HepG2 (cell line): ENCODE measurements at places on chromosomes 7 and 10. TPM values are rescaled to one million over a fixed set of nuclear protein-coding genes. Genes with fewer than 3 reads are reported as not detected.

DNA sequence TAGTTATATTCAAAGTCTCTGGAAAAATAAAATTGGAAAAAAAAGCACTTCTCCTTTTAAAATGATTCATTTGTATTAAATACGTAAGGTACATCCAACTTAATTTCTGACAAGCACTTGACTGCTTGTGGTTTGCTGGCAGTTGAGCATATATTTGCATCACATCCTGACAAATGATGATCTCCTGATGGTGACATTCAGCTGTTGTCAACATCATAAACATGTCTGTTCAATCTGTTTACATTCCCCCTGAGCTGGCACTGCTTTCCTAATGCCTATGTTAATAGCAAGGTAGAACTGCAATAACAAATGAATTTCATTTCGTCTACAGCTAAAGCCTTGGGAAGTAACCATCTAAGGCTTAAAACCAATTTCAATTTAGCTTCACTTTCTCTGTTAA lies 24.4 kb downstream of the TSPAN12 start:
- no peaks in the 10 kb centered on the region for H3K27me3 ChIP-seq
- H3K4me3 ChIP-seq: no peak overlapping the region
- H3K27ac ChIP-seq: no peak overlapping the region
- no peaks in the 10 kb centered on the region for H3K4me1 ChIP-seq
- DNase-seq: no peak
- H3K36me3 ChIP-seq: no peaks in the 10 kb centered on the region

GRCh38 chr7:147182874-147183273 lies 1066.3 kb downstream of the CNTNAP2 start:
- DNase-seq: no peak
- H3K4me3 ChIP-seq: no peak overlapping the region
- H3K27me3 ChIP-seq: no peaks in the 10 kb centered on the region
- no peak overlapping the region for H3K27ac ChIP-seq
- no peaks in the 10 kb centered on the region for H3K36me3 ChIP-seq

- peaks cover 15% of the 10 kb centered on the region for H3K4me1 ChIP-seq
- no peak overlapping the region for H3K27ac ChIP-seq
- 0 out of 2 replicates have a peak, but pooled peaks cover 2% of the 10 kb centered on the region for H3K36me3 ChIP-seq
These were observed 289.5 kb upstream of the MKLN1 start for GRCh38 chr7:131038153-131038552.

DNA sequence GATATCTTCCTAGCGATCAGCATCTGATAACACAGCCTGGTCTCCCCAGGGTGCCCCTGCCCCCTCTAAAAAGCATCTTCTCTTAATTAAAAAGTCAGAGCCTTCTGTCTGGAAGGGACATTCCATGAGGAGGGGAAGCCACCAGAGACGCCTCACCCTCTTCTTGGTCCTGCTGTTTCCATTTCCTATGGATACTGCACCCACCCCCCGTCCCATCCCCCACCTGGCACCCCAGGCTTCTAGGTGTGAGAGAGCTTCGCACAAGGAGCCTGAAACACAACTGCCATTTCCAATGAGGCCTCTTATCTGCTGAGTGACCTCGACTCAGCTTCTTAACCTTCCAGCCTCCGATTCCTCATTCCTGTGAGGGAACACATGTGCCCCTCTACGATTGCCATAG lies 51.4 kb downstream of the COL13A1 start:
- no peak overlapping the region for H3K4me3 ChIP-seq
- no peak for DNase-seq
- peaks cover 9% of the 10 kb centered on the region; the same call in 2 of the 3 replicates for H3K27me3 ChIP-seq
- H3K27ac ChIP-seq: no peak overlapping the region
- H3K4me1 ChIP-seq: peaks cover 12% of the 10 kb centered on the region
- no peaks in the 10 kb centered on the region for H3K36me3 ChIP-seq

DNA sequence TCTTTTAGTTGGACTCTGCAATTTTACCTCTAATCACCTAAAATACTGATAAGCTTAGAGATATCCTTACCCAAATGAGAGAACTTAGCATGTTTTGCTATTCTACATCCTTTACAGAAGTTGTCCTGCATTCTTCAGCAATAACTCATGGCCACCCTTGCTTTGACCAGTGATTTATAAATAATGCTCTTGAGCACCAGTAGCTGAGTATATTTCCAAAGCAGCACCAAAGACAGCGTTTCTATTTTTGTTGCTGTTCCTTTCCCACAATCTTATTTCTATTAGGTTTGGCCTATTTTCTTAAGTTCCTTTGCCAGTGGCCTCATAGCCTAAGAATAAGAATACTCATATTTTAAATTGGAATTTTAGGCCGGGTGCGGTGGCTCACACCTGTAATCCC lies 15.0 kb downstream of the ARPC1A start:
- H3K27me3 ChIP-seq: no peaks in the 10 kb centered on the region
- H3K4me3 ChIP-seq: no peak overlapping the region
- H3K4me1 ChIP-seq: no peaks in the 10 kb centered on the region
- no peak overlapping the region for H3K27ac ChIP-seq

DNA sequence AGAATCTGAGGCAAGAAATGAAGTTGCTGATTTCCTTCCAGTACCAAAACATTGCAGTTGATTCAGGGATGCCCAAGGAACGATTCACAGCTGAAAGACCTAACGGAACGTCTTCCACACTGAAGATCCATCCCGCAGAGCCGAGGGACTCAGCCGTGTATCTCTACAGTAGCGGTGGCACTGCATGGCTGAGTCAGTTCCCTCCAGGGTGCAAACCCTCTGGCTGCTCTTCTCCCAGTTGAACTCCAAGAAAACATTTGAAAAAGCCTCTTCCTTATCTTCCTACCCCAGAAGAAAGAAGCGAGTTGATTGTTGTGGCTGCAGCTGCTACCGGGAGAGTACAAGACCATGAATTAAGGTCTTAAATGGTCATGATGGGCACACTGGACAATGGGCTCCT lies 147.1 kb upstream of the PRSS1 start:
- no peaks in the 10 kb centered on the region for H3K4me1 ChIP-seq
- H3K36me3 ChIP-seq: no peaks in the 10 kb centered on the region
- no peak overlapping the region for H3K27ac ChIP-seq
- no peaks in the 10 kb centered on the region; the same call in 2 of the 3 replicates for H3K27me3 ChIP-seq
- no peak for DNase-seq

- no peak overlapping the region for H3K27ac ChIP-seq
- H3K27me3 ChIP-seq: no peaks in the 10 kb centered on the region
- no peak for DNase-seq
- no peaks in the 10 kb centered on the region for H3K4me1 ChIP-seq
- H3K36me3 ChIP-seq: no peaks in the 10 kb centered on the region
These were observed 212.6 kb downstream of the FOXP2 start for GRCh38 chr7:114627231-114627630.

DNA sequence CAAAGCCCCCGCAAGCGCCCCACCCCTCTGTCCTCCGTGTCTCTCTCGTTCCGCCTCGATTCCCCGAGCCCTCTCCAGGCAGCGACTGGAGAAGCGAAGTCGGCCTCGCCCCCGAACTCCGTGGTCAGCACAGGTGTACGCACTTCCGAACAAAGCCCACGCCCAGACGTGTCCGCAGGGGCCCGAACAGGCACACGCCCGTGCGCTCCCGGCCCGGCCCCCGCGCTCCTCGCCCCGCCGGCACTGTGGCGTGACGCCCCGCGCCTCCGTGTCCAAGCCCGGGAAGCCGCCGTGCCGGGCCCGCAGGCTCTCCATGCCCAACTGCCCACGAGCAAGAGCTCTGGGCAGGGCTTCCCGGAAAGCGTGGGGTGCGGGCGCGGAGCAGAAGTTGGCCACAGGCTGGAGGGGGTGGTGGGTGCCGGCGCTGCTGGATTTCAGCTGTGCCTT lies 662 bp downstream of the NRCAM start:
- H3K4me1 ChIP-seq: no peaks in the 10 kb centered on the region
- no peak overlapping the region for H3K27ac ChIP-seq
- no peaks in the 10 kb centered on the region for H3K36me3 ChIP-seq
- H3K27me3 ChIP-seq: peaks cover 43% of the 10 kb centered on the region; the same call in 2 of the 3 replicates

- peaks cover 21% of the 10 kb centered on the region for H3K4me1 ChIP-seq
- DNase-seq: no peak
- no peak overlapping the region for H3K4me3 ChIP-seq
- H3K27ac ChIP-seq: no peak overlapping the region
These were observed 256.9 kb upstream of the NFE2L3 start for GRCh38 chr7:25894902-25895791.

- peak overlapping the region; percentile 83 for H3K27ac ChIP-seq
- H3K27me3 ChIP-seq: no peaks in the 10 kb centered on the region
- H3K36me3 ChIP-seq: no peaks in the 10 kb centered on the region
- no peak overlapping the region for H3K4me3 ChIP-seq
- H3K4me1 ChIP-seq: peaks cover 92% of the 10 kb centered on the region
These were observed 36.5 kb downstream of the DLG5 start for GRCh38 chr10:77890097-77890496.

The HOXA9 gene
- not detected in 2 replicates for total RNA-seq

The CALHM2 gene
- not detected in 2 replicates for total RNA-seq

The TEX36 gene
- total RNA-seq: not detected in 2 replicates
